Activated CD4-positive, alpha-beta T cell treated with anti-CD3 and anti-CD28 coated beads, Interleukin-2, amount 50 U/mL, for 4 hours (primary cell): ENCODE measurements at places on chromosomes 6 and 20.

GRCh38 chr6:158143700-158144099 lies 24.4 kb downstream of the SERAC1 start:
- DNase-seq, result no peak

DNA sequence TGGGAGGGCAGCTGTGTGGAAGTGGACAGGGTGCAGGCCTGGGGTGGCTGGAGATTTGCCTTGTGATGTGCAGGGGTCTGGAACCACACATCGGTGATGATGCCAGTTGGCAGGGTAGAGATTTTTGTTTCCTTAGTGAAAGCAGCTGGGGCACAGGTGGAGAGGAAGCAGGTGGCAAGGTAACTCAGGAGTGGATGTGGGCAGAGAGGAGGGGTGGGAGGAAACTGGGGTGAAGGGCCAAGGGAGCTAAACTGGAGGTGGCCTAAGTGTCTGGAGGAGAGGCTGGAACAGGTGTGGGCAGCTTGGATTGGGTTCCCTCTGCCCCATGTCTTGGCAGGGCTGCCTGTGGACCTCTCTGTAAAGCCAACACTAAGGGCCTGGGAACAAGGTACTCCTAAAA lies 4.7 kb upstream of the SCUBE3 start:
- DNase-seq, result no peak

DNA sequence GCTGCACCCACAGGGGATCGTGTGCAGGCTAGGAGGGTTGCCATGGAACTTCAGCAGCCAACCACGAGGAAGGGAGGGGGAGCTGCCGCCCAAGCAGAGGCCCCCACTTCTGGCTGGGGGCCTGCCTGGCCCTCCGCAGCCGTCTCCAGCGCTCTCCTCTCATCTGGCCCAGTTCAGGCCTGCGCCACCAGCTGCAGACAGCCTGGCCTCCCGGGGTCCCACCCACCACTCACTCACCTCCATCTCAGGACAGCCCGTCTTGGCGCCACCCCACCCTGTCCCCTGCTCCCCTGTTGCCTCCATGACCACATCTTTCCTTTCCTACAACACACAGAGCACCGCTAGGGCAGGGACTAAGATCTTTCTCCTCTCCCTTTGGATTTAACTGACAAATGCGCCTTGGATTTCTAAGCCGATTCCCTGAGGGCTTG lies 98.7 kb downstream of the ANKRD60 start:
- no peak for DNase-seq

- no peak for DNase-seq
These were observed 1.7 kb downstream of the TRIM39 start for GRCh38 chr6:30328397-30328796.
